ENCODE measurements at places on chromosomes 13 and 19. TPM values are rescaled to one million over a fixed set of nuclear protein-coding genes. Genes with fewer than 3 reads are reported as not detected.
A peak's percentile ranks its signal among the peaks of the same experiment; 100 is the strongest.

DNA sequence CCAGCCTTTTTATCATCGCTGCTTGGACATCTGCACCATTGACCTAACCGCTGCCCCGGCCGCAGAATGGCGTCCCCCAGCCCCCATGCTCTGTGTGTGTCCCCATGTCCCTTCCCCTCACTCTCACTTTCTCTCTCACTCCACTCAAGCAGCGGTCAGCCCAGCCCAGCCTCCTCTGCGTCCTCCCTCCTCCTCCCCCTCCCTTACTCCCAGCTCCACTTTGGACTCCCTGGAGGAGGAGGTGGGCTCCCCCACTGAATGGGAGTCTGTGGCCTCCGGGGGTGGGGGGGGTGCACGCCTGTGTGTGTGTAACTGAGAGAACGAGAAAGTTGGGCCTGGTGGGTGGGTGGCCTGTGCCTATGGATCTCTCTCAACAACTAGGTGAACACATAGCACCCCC, 2.2 kb downstream of the MAP2K7 start:
- peak; percentile 61 for DNase-seq

DNA sequence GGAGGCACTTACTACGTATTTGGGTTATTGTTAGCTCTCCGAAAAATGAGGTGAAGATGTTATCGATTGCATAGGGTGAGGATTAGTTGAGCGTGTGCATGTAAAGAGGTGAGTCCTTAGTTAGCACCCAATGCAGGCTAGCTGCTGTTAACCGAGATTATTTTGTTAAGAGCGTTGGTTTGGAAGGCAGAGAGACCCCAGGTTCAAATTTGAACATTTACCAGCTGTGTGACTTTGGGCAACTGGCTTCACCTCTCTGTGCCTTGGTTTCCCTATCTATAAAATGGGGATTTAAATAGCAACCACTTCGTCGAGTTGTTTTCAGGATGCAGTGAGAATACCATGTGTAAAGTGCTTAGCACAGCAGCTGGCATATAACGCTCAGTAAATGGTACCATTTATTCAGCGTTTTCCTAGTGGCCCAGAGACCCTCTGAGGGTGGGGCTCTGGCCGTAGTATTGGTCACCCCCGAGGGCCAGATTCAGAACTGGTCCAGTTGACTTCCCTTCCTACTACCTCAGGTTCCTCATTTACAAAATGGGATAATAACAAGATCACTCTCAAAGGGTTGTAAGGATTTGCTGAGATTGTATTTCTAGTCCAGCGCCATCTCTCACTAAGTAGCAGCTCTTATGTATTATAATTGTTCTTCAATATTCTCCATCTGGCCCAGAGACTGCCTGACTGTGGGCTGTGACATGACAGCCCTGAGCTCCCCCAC, 887 bp downstream of the SIPA1L3 start:
- DNase-seq, result no peak

GRCh38 chr13:41241626-41242025, 21.8 kb downstream of the MTRF1 start:
- no peak for DNase-seq

DACH1 gene
- total RNA-seq, result not detected

GIPC3 gene
- 6.1 TPM for total RNA-seq

- no peak for DNase-seq
Measured at GRCh38 chr19:7642295-7643030, 5.6 kb downstream of the STXBP2 start.

DNA sequence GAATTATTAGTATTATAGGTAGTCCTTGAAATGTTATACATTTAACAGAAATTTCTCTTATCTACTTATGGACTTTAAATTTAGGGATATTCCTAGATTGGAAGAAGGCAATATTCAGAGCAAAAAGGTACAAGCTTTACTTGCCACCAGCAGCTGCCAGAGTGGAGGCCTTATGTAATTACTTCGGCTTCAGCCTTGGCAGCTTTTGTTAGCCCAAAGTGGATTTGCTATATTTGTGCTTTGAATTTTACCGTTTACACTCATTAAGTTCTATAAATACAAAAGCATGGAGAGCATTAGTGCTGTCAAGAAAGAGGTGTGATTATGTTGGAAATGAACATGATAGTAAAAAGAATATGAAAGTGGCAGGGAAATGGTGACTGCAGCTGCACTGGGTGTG, 319.9 kb downstream of the ATP8A2 start:
- no peak for DNase-seq

DNA sequence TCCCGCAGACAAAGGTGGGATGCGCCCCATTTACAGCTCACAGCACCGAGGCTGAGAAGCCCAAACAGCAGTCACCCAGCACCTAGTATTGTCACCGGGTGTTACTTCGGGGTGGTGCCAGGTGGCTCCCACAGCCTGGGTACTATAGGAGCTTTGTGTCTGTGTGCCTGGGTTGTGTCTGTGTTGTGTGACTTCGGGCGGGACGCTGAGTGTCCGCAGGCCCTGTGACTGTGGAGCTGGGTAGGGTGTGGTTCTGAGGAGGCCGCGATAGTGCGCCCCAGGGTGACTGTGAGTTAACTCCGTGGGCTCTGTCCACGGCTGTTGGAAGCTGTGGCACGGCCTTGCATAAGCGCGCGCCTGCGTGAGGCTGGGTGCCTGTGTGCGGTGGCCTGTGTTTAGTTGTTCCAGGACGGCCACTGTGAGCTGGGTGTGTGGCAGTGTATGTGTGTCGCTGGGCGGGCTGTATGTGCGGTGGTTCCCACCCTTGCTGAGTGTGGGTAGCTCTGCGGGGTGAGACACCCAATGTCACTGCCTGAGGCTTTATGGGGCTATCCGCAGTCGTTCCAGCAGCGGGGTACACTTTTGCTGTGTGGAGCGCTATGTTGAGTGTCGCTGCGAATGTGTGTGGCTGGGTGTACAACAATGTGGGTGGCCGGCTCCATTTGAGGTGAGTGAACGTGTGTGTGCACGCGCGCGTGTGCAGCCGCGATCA, 559 bp upstream of the SSBP4 start:
- DNase-seq, result no peak

GRCh38 chr13:30877335-30877734, 28.7 kb upstream of the MEDAG start:
- DNase-seq, result no peak

NKPD1 gene
- not detected for total RNA-seq

DNA sequence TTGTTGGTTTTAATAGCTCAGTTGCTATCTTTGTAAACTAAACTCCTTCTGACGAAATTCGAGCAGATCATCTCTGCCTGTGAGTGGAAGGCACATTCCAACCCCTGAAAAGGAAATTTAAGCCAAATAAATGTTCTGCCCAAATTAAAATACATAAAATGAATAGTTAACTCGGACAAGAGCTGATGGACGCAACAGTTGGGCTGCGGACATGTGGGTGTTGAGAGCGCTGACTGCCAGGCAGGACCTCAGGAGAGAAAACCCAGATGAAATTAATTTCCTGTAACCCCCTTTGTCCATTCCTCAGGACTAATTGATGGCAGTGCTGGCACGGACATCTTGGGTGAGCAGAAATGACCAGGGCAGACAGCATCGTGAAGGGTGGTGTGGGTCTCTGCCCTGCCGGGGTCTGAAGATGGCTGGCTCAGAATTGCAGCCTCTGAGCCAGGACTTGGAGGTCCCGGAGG, 86.5 kb downstream of the TSHZ3 start:
- DNase-seq, result no peak

GRCh38 chr13:98965325-98965724, 12.5 kb downstream of the DOCK9 start:
- DNase-seq, result no peak

SUCLA2 gene
- 33.0 TPM for total RNA-seq

DNA sequence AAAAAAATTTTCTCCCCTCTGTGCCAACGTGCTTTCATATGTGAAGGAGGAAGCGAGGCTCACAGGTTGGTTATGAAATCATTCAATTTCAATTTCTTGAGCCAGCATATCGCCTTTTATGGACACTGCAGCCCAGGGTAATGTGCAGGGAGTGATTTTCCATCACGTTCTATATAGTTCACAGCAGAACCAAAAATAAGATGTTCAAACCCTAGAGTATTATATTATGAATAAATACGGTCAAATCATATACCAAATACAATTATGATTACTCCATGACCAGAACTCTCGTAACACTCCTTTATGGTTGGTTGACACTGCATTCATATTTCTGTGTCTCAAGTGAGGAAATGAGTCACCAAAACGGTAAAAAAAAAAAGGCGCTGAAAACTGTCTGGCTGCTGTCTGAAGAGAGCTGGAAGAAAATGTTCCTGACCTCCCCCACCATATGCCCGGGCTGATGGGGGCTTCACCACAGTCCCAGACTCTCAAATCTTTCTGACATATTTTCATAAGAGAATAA, 75.8 kb upstream of the UBAC2 start:
- DNase-seq, result no peak

GRCh38 chr19:45215391-45216191, 29.6 kb downstream of the EXOC3L2 start:
- DNase-seq, result no peak

DNA sequence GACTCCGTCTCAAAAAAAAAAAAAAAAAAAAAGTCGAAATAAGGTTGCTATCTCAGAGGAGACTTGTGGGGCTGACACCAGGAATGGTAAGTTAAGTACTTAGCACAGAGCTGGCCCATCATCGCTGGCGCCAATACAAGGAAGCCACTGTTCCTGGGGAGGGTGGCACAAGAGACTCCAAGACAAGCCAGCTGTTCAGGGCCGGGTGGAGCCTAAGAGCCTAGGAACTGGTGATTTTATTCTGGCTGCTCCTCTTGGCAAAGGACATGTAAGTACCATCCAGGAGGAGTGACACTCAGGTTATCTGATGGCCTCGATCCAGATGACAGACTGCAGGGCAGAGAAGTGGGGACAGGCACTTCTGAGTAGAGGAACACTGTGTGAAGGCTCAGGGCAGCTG, 3.8 kb downstream of the ELOF1 start:
- DNase-seq, result no peak

DNA sequence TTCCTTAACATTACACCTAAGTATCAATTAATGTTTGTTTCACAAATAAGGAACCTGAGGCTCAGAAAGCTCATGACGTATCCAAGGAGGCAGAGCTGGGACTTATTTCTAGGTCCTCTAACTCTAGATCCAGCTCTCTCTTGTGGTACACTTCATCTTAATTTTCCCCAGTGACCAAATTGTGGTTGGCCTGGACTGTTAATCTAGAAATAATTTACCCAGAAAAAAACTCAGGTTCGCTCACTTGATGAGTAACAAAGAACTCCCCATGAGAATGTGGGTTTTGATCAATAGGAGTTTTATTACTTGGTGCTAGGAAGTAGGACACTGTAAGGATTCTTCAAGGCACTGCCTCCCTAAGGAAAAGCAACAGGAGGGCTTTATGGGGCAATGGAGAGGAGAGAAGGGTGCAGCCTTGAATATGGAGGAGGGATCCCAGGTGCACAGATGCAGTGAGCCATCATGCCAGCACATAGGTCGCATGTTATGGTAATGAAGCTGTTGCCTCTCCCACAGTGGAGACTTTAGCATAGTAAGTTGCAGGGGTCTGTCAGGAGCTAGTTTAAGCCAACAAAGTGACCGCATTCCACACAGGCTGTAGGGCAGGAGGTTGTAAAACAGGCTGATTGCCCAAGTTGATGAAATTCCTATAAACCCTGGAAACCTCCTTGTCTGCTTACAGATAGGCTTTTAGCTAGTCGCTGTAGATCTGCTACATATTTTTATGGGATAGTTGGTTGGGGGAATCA, 14.7 kb downstream of the RAP2A start:
- no peak for DNase-seq

CALR3 gene
- total RNA-seq, result not detected

- no peak for DNase-seq
Measured at GRCh38 chr19:16061943-16062342, 14.4 kb upstream of the TPM4 start.

- no peak for DNase-seq
Measured at GRCh38 chr13:93180356-93180969, 46.1 kb upstream of the GPC6 start.

ZNF667 gene
- total RNA-seq, result 2.2 TPM

GRCh38 chr13:98688373-98688772, 64.1 kb downstream of the SLC15A1 start:
- no peak for DNase-seq

FAM83E gene
- not detected for total RNA-seq

GRCh38 chr13:74966814-74967424, 515.0 kb downstream of the TBC1D4 start:
- DNase-seq, result no peak

DNA sequence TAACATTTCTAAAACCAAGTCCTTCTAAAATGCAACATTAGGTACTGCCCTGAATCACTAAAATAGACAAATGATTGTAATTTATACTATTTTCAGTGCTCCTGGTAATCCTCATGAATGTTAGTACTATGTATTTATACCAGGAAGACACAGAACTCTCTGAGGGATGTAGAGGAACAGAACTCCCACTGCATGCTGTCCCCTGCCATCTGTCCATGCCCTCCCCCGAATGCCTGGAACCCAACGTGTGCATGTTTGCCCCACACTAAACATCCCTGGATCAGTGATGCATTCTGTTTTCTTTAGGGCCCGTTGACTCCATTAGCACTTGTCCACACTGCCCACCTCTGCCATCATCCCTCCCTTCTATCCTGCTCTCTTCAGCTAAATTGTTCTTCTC, 26.5 kb downstream of the ENOX1 start:
- DNase-seq, result no peak

GRCh38 chr13:43132257-43132656, 108.9 kb downstream of the DNAJC15 start:
- DNase-seq, result no peak

- no peak for DNase-seq
Measured at GRCh38 chr19:48750771-48751504, 1.5 kb downstream of the FUT1 start.

GRCh38 chr13:48715977-48716376, 62.2 kb downstream of the CYSLTR2 start:
- DNase-seq, result no peak

ZNF790 gene
- total RNA-seq, result 17.0 TPM

DNA sequence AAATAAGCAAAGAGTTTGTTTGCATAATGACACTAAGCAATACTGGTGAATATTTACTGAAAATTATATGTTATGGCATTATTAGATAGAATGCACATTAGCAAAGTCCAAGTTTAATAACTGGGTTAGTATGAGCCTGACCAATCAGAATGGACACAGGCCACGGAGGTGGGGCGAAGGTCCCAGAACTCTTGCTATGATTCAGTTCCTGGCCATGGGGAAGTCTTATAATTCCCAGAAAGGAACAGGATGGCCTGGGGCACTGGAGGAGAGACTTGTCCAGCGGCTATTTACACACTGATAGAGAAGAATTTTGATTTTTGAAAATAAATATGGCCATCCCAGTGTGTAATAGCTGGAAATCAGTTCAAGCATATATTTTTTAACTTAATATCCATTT, 372.0 kb downstream of the EFNB2 start:
- no peak for DNase-seq

ZNF571 gene
- total RNA-seq, result 0.11 TPM

F7 gene
- total RNA-seq, result 0.85 TPM

GRCh38 chr13:31919971-31920726, 111.4 kb upstream of the FRY start:
- DNase-seq, result no peak

DNA sequence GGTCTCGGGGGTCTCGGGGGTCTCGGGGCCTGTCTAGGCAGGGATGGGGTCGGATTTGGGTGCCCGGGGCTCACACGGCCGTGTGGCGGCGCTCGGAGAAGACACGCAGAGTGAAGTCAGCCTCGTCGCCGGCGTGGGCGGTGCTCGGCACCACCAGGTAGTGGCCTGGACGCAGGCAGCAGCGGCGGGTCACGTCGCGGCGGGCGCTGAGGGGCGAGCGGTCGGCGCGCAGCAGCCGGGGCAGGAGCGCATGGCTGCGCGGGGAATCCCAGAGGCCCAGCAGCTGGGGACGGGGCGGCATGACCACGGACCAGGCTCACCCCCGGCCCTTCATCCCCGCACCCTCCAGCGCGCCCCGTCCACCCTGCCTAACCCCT, 8.2 kb downstream of the CAPN12 start:
- DNase-seq, result no peak

GRCh38 chr13:43408274-43408673, 378.5 kb downstream of the ENOX1 start:
- DNase-seq, result no peak

SLAIN1 gene
- total RNA-seq, result 7.1 TPM

Measured in ascending aorta (tissue), 2 donors.